ENCODE measurements at places on chromosomes 2 and 18.

DNA sequence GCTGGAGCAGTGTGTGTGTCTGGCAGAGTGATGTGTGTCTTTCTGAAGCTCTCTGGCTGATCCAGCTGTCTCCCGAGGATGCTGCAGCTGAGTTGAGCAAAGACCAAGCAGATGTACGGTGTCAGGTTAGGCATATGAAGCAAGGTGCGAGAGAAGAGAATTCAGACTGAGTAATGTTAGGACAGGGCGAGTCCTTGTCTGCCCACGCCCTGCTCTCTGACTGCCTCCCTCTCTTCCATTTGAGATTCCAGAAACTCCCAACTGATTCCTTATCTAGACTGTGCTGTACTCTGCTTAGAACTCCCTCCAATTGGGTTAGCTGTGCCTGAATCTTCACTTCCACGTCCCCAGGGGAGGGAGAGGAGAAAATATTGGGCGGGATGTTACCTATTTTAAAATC lies 25.7 kb upstream of the LPIN1 start:
- no peak for DNase-seq

GRCh38 chr18:69974365-69974764 lies 26.7 kb upstream of the CD226 start:
- DNase-seq = no peak

DNA sequence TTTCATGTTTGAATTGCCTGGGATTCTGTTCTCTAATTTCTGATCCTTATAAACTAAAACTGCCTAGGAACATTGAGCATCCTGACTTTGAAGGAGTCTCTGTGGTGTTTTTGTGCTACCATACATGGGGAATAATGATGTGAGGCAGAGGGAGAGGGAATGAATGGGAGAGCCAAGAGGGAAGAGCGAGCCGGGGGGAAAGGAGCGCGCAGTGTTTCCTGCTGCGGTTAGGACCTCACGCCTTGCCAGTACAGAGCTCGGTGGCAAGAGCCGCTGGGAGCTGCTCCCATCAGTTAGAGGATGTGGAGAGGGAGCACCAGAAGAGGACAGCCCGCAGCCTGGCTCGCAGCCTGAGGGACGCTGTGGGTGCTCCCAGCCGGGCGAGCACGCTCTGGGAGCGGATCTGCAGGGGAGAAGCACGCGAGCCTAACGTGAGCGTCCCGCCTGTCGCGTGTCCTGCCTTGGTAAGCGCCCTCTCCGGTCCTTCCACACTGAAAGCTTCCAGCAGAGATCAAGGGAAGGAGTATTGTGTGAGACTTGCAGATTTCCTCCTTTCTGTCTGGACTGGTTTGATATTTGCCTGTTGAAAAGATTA lies 114.7 kb downstream of the FAM210A start:
- no peak for DNase-seq

- DNase-seq = no peak
These were observed 23.7 kb downstream of the TBC1D8 start for GRCh38 chr2:101127319-101128056.

- no peak for DNase-seq
These were observed 37.8 kb upstream of the EFEMP1 start for GRCh38 chr2:55961318-55961911.

DNA sequence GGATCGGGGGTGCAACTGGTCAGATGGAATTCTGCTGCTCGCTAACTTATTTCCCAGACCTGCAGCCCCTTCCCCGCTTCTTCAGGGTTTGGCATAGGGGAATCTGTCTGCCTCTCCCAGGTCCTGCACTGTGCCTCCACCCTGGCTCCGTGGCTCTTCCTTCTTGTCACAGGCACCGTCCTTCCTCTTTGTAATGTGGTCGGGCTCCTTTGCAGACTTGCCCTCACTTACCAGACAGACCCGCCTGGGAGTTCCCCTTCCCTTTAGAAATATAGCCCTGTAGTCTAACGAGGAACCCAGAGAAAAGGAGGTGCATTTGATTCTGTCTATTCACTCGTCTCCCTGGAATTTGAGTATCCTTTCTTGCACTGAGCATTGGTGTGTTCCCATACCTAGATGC lies 63.9 kb upstream of the PAX8 start:
- DNase-seq = no peak

DNA sequence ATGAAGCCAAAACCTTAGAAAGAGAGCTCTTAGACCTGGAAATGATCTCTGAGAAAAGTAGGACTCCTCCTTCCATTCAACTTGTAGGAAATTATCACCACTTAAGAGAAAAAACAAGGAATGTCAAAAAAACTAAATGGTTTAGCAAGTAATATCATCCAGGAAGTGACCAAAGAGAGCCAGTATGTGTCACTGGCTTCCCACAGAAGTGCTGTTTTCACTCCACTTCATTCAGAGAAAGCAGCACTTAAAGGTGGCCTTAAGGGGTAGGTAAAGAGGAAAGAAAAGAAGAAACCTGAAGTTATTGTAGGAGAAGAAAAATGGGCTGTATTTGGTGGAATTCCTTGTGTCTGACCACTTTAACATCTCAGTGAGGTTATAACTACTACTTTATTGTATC lies 414.4 kb upstream of the ETAA1 start:
- no peak for DNase-seq

DNA sequence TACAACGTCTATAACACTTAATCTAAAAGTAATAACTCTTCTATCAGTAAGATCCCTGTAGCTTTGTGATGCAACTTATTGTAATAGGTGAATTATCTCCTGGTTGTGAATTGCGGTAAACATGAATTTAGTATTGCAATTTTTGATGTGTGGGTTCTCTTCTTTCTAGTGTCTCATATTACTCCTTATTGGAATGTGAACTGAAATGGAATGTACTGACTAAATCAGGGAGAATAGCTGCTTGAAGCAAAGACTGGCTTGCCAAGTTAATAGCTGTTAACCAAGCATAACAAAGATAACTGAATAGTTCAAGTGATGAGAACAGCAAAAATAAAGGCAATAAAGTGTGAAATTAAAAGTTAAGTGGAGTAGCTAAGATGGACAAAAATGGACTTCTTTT lies 60.5 kb upstream of the TFPI start:
- DNase-seq = no peak

DNA sequence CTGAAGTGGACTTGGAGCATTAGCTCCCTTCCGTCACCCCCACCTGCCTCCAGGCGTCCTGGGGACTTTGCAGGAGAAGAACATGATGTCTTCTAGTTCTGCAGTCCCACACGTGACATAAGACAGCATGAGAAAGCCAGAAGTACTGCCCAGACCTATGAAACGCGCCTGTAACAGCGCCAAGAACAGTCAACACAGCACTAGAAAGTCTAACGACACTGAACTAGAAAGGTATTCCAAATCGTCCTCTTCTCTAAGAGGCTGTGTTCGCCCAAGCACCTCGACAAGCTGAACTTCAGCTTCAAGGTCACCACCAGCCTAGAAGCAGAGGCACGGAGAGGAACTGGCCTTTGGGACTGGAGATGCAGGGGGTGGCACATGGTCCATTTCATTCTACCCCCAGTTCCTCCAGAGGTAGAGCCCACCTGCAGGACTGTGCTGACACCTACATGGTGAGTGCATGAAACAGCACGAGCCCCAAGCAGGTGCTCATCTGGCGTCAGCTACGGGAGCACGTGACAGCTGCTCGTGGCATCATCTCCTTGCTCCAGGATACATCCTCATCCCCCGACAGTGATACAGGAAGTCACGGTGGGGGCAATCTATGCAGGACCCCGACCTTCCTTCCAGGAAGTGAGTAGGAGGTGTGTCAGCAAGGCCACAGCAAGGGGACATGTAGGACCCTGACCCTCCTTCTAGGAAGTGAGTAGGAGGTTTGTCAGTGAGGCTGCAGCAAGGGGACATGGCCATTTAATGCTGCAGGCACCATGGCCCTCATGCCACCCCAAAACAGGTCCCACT lies 3.7 kb downstream of the HDAC4 start:
- DNase-seq = no peak

DNA sequence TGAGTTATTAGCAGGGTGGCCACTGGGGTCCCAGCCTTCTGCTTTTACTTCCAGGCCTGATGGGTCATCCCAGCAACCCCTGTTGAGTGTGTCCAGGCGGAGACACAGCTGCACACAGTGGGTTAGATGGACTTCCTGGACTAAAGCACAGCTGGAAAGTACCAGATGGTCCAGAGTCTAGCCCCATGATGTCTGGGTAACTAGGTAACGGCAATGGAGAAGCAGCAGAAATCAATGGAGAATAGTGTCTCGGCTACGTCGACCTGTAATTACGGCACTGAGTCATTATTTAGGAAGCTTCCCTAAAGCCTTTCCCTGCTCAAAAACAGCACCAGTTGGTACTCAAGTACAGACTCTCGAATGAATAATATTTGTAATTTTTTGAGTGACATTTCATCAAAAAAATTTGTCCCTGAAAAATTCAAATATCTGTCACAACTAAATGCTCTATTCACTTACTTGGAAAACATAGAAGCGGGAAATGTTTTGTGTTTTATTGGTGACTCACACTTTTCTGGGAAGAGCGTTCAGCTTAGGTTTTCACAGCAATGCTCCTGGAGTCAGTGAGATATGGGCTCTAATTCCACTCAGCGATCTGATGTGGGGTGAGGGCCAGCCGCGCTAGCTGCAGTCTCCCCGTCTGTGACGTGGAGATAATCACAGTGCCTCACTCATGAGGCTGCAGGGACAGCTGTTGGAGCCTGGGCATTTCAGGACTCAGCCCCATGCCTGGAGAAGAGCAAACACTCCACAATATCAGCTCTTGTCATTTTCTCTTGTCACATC lies 16.2 kb upstream of the ARL4C start:
- no peak for DNase-seq

GRCh38 chr2:32422133-32422532 lies 65.3 kb downstream of the BIRC6 start:
- DNase-seq = no peak
